ENCODE measurements at places on chromosomes 3 and 15.

DNA sequence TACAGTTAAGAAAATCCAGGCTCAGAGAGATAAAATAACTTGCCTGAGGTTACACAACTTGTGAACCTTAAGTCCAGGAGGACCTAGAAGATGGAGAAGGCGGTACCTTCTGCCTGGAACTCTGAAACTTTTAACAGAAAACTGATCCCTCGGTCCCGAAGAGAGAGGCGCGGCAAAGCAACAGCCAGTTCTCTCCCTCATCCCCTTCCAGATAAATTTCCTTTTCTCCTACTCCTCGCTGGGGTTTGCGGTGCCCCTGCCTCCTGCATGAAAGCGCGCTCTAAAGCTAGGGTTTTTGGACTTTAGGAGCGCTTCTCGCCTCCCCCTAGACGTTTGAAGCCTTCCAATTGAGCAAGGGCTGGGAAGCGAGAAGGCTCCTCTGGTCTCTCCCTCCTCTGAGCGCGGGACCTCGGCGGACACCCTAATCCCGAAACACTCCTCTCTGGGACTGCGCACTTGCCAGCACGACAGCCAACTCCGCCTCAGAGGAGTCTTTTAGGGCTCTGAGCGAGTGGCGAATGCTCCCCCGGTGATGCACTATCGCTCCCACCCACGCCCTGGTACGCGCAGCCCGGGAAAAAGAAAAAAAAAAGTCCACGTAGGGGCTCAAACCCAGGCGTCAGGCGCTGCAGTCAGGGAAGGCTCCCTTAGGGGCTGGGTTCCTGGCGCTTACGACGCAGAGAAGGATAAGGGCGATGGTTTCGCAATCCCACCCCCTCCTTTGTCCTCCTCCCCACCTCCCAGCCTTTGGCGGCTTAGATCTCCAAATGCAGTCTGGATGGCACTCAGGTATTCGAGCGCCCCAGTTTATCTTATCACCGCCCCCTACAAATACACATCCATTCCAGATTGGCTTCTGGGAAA lies 7.9 kb upstream of the EOMES start:
- no peak for DNase-seq

DNA sequence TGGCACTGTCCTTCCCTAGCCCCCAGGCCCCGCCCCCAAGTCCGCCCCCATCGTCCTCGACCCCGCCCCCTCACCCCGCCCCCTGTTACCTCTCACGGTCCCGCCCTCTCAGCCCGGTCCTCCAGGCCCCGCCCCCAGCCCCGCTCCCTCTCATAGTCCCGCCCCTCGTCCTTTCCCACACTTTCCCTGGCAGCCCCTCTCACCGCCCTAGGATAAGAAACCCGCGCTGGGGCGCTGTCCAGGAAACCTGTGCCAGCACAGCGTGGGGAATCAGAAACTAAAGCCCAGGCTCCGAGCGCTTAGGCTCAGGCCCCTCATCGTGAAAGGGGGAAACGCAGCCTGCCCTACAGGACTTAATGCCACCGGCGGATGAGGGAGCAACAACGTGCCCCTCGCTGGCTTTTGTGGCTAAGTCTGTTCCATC lies 20.9 kb downstream of the TRPM1 start:
- no peak for DNase-seq

DNA sequence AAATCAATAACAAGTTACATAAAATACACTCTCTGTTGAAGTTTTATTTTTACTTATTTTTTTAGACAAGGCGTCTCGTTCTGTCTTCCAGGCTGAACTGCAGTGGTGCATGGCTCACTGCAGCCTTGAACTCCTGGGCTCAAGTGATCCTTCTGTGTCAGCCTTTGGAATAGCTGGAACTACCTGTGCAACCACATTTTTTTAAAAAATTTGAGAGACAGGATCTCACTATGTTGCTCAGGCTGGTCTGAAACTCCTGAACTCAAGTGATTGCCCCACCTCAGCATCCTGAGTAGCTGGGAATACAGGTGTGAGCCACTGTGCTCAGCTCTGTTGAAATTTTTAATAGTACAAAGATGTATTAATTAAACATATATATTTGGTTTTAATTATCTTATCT lies 614.3 kb upstream of the ARRDC4 start:
- no peak for DNase-seq

DNA sequence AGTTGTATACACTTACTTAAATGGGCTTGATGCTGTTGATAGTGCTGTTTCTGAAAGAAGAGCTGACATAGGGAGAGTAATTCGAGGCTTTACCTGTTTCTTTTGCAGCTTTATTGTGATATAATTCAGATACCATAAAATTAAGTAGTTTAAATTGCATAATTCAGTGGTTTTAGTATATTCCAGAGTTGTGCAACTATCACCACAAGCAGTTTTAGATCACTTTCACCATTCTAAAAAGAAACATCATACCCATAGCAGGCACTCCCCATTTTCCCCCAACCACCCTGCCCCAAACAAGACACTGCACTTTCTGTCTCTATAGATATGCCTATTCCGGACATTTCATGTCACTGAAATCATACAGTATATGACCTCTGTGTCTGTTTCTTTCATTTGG lies 98.5 kb downstream of the MTHFS start:
- DNase-seq: no peak

GRCh38 chr3:187031934-187032333 lies 101.6 kb downstream of the ST6GAL1 start:
- DNase-seq: no peak

DNA sequence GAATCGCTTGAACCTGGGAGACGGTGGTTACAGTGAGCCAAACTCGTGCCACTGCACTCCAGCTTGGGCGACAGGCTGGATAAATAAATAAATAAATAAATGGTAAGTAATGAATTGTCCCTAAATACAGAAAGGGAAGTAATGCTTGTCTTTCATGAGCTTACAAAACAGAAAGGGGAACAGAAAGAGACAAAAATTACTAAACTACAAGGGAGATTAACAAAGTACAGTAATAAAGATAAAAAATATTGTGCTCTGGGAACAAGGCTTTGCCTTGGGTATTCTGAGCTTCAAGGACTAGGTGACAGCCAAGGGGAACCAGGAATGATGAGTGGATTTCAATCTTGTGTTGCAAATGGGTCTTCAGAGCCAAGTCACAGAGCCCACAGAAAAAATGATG lies 9.2 kb upstream of the HLTF start:
- no peak for DNase-seq

DNA sequence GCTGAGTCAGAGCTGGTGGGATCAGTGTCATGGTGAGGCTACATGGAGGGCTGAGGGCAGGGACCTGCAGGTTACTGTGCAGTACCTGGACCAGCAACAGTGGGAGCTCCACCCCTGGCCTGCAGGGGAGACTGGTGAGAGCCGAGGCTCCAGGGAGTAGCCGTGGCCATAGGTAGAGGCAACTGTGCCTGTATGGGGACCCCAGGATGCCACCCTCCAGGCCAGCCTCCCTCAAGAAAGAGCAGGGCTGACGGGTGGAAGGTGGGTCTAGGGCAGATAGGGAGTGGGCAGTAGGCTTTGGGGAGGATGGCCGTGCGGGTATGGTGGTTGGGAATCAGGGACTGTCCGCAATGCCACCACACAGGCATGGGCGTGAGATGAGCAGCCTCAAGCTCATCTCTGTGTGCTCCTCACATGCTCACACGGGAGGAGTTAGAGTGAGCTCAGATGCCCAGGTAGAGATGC lies 35.5 kb downstream of the FBLN2 start:
- no peak for DNase-seq

GRCh38 chr3:17551333-17551732 lies 191.1 kb downstream of the TBC1D5 start:
- no peak for DNase-seq

- no peak for DNase-seq
These were observed 80.0 kb downstream of the CSNK1G1 start for GRCh38 chr15:64275934-64276333.

GRCh38 chr15:70586241-70586640 lies 177.1 kb downstream of the UACA start:
- no peak for DNase-seq

DNA sequence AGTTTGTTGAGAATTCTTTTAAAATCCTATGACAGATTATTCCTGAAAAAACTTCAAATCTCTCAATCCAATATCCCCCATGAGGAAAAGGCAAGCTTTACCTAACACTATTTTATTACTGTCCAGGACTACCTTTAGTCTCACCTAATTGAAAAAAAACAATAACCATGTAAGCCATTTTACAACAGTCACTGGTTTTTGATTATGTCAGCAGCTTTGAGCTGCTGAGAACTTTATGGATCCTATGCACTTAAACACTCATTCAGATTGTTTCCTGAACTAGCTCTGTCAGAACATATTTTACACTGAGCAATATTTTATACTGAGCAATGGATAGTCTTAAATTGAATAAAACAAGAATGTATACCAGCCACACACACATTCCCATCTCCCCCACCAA lies 79.9 kb downstream of the ZBBX start:
- no peak for DNase-seq

DNA sequence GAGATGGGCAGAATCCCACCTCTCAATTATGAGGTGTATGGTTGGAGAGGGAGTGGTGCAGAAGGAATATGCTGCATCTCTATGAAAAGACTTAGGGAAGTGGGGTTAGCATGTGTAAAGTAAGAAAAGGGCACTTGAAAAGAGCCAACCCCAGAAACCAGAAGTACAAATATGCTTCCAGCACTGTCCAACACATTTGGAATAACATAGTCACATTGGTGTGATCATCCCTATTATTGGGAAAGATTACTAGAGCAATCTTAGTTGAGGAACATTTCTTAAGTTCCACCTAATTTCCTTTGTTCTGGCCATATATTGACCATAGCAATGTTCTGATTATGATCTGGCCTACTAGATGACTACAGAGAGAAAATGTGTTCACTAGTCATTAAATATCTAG lies 34.3 kb downstream of the HMG20A start:
- no peak for DNase-seq

- DNase-seq: no peak
These were observed 73.7 kb upstream of the TSPAN3 start for GRCh38 chr15:77144492-77145070.

- no peak for DNase-seq
These were observed 29.0 kb downstream of the CCR3 start for GRCh38 chr3:46271209-46271745.

- DNase-seq: no peak
These were observed 170.7 kb upstream of the FAM3D start for GRCh38 chr3:58837141-58837843.

DNA sequence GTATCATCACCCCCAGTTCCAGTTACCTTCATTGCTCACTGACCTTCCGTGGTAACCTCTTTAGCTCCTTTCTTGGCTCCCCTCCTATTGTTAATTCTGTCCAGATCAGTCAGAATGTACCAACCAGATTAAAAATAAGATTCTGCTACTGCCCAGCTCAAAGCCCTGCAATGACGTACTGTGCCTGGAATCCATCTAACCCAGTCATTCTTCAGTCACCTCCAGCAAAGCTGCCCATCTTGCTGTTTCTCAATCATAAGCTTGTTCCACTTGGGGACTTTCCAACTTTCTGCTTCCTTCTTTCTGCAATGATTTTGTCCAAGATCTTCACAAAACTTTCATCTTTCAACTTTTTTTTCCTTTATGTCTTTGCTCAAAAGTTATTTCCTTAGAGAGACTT lies 512.0 kb upstream of the ZNF385D start:
- DNase-seq: no peak

DNA sequence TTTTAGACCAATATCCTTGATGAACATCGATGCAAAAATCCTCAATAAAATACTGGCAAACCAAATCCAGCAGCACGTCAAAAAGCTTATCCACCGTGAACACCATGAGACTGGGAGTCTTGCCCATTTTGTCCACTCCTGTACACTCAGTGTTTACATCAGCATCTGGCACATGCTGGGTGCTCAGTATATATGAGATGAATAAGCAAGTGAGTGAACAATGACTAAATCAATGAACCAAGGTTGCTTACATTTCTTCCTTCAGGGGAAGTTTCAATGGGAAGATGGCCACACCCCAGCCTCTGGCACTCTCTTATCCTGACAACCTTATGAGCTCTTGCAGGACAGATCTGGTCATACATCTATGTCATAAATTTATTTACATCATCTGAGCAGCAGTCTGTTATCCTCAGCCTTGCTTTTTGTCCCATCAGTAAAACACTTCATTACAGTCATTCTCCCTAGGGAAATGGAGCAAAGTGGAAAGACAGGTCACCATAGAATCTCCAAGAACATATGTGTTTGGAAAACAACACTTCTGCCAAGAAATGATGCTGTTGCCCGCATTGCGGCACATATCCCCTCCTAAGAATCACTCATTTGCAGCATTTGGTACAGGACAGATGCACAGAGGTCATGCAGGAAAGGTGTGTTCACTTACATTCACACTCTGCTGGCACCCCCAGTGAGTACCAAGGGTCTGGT lies 171.8 kb upstream of the EIF1B start:
- no peak for DNase-seq

DNA sequence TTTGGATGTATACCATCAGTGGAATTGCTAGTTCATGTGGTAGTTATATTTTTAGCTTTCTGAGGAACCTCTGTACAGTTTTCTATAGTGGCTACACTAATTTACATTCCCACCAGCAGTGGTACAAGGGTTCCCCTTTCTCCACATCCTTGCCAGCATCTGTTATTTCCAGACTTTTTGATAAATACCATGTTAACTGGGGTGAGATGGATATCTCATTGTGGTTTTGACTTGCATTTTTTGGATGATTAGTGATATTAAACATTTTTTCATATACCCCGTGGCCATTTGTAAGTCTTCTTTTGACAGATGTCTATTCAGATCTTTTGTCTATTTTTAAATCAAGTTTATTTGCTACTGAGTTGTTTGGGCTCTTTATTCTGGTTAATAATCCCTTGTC lies 455.6 kb upstream of the RARB start:
- no peak for DNase-seq

DNA sequence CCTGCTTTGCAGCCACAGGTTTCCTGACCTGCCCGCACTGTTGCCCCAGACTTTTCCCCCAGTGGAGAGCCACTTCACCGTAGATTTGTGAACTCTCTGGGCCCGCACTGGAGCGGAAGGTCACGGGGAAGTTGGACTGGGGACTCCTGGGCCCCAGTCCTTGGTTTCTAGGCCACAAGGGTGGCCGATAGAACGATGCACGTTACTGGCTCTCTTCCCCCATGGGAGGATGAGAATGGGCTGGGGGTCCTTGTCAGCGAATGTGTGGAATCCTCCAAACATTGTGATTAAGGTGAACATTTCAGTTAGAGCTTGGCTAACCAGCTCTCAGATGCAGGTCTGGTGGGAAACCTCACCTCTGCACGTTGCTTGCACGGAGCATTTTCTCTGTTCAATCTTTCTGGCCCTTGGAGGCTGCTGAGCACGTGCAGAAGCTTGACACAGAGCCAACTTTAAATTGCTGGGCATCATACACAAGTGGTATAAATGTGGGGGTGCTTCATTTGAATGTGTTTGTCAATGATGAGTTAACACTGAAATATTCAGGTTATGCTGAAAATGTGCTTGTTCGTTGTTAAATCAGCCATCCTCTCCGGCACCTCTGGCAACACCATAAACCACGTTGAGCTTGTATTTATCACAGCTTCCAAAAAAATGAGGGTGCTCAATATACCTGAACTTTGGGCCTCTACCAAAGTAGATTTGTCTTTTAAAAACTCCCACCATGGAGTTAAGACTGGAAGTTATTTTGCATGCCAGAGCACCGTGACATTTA lies 976 bp downstream of the DIS3L start:
- no peak for DNase-seq

- DNase-seq: no peak
These were observed 65.0 kb downstream of the SYNM start for GRCh38 chr15:99169769-99170311.

All from activated T-helper 2 cell treated with anti-CD3 and anti-CD28 coated beads, Interferon-gamma antibody, Interleukin-2, Interleukin-4, amounts not matched to agents 10 μg/mL and 5 μg/mL and 100 μg/mL, durations not matched to agents 14 hours and 24 hours and 36 hours (primary cell).